Tibial artery (tissue), 4 donors: ENCODE measurements at places on chromosomes 13 and 19.
A peak's percentile ranks its signal among the peaks of the same experiment; 100 is the strongest.

DNA sequence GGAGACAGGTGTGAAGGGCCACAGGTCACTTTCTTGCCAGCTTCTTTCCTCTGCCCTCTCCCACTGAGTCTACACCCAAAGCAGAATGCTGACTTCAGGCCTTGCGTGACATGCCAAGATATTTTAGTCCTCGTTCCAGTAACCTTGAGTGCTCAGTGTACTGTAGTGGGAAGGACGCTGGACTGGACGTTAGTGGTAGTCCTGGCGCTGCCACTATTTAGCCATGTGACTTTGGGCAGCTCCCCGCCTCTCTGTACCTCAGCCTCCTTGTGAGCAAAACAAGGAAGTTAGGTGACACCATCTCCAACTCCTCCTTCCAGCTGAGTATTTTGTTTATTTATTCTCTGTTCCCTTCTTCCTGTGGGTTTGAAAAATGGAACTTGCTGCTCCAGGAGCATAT is 86.1 kb downstream of the FRY start:
- peak; percentile 65 for DNase-seq

DNA sequence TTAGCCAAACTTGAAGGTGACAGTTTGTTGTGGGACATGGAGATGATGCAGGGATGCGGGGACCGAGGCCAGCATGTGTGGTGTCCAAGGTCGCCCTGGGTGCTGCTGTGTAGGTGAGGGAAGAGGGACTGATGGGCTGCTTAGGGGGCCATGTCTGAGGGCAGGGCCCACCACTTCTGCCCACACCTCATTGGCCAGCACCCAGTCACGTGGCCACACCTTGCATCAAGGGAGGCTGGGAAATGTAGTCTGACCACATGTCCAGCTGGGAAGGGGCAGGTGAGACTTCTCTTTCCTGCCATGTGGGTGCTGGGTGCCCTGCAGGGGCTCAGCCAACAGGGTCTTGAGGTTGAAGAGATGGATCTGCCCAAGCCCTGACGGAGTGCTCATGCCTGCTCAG is 88.9 kb downstream of the KDM4B start:
- no peak for DNase-seq

- DNase-seq, result peak; percentile 71
These were observed 208.0 kb downstream of the DLEU7 start for GRCh38 chr13:50635504-50635903.

DNA sequence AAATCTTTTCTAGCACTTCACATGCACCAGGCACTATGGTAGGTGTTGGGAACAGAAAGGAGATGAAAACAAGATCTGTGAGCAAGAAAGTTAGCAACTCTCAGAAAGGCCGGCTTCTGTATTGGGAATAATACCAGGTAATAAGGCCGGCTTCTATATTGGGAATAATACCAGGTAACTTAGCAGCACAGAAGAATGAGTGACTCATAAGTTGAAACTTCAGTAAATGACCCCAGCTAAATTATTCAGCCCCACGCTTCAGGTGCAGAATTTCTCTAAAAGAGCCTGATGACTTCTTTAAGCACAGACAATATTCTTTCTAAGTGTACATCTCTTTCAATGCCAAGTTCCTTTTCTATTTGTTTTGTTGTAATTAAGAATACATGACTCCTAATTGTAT is 151.3 kb downstream of the MYO16 start:
- no peak for DNase-seq

DNA sequence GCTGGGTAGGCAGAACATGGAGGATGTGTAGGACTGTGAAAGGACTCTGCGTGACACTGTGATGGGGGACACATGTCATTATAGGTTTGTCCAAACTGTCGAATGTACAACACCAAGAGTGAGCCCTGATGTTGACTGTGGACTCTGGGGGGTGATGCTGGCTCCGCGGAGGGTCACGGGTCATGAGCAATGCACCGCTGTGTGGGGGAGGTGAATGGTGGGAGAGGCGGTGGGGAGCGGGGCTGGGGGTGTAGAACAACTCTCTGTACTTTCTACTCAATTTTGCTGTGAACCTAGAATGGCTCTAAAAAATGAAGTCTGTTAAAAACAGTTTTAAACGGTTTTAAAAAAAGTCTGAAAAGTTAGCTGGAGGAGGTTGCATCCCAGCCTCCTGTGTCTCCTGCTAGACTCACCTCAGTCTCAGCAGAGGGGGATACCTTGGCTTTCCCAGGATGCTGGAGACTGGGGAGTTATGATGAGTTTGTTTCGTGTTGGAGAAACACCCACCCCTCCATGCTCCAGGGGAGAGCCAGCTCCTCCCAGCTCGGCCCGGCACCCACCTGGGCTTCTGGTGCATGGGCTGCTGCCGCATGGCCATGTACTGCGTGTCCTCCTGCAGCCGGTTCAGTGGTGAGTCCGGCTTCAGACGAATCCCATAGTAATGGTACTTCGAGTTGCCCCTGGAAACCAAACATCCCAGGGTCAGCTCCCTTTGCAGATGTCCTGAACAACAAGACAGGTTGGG is 34.7 kb upstream of the RANBP3 start:
- DNase-seq, result no peak

DNA sequence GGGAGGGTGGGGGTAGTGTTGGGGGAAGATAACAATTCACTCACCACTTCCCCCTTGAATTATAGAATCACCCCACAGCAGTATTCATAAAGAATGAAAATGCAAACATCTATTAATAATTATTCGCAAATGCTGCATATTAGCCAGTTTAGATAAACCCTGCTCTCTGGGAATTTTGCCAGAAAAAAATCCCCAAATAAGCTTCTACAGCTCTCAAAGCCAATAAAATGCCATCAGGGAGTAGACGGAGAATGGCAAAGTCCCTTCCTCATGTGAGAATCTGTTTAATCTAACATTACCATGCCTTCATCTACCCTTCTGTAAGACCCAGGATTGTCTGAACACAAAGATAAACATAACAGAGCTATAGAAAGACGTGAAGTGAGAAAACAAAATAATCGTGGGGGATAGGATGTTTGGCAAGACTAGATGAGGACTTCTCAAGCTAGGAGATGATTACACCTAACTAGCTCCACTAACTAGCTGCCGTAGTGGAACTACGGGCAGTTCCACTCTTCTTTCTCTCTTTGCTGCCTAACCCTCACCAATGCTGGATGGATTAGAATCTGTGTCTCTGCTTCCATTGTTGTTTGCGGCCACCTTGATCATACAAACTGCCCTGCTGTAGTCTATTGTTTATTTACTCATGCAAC is 32.4 kb upstream of the CACNA1A start:
- no peak for DNase-seq

GRCh38 chr13:24004971-24005370 is 107.7 kb upstream of the C1QTNF9B start:
- DNase-seq, result no peak

DNA sequence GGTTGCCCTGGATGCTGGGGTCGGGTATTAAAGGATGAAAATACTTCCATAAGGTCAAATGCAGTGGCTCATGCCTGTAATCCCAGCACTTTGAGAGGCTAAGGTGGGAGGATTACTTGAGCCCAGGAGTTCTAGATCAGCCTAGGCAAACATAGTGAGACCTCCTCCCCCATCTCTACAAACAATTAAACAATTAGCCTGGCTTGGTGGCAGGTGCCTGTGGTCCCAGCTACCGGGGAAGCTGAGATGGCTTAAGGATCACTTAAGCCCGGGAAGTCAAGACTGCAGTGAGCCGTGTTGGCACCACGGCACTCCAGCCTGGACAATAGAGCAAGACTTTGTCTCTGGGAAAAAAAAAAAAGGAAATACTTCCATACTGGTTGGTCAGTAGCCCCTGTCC is 1.5 kb downstream of the KLK11 start:
- no peak for DNase-seq

- DNase-seq, result no peak
These were observed 93.9 kb downstream of the COL4A2 start for GRCh38 chr13:110400786-110401533.

DNA sequence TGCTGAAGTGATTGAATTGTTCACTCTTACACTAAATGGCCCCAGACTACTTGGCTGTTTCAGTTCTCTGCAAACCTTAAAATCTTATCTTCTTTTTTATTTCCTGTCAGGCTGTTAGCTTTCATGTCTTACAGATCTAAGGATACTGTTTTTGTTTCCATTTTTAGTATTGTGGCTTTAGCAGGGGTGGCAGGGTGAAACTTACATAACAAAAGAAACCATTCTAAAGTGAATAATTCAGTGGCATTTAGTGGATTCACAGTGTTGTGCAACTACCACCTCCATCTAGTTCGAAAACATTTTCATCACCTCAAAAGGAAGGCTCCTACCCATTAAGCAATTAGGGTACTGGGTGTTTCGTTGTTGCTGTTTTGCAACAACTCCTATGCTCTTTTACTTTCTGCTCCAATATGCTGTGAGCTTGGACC is 19.8 kb downstream of the TMEM272 start:
- DNase-seq, result no peak

- DNase-seq, result no peak
These were observed 254.7 kb downstream of the KLF12 start for GRCh38 chr13:73879346-73880015.

- peak; percentile 66 for DNase-seq
These were observed 4.2 kb downstream of the LTBP4 start for GRCh38 chr19:40605216-40605971.

GRCh38 chr13:109376936-109377335 is 409.4 kb downstream of the IRS2 start:
- DNase-seq, result no peak

DNA sequence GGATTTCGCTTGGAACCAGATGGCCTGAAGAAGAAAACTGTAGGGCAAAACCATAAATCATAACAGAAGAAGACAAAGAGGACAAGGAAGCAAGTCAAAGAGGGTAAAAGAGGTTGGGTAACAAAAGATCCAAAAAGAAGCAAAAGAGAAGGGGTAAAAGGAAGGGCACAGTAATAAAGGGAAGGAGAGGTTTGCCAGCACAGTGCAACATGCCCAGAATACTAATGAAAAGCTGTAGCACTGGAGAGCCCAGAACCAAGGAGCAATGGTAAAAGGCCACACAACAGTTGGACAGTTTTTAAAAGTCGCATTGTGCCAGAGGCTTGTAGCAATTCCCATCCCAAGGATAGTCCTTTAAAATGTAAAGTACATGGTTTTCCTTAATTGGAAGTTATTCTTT is 506.6 kb downstream of the PCDH9 start:
- DNase-seq, result no peak

DNA sequence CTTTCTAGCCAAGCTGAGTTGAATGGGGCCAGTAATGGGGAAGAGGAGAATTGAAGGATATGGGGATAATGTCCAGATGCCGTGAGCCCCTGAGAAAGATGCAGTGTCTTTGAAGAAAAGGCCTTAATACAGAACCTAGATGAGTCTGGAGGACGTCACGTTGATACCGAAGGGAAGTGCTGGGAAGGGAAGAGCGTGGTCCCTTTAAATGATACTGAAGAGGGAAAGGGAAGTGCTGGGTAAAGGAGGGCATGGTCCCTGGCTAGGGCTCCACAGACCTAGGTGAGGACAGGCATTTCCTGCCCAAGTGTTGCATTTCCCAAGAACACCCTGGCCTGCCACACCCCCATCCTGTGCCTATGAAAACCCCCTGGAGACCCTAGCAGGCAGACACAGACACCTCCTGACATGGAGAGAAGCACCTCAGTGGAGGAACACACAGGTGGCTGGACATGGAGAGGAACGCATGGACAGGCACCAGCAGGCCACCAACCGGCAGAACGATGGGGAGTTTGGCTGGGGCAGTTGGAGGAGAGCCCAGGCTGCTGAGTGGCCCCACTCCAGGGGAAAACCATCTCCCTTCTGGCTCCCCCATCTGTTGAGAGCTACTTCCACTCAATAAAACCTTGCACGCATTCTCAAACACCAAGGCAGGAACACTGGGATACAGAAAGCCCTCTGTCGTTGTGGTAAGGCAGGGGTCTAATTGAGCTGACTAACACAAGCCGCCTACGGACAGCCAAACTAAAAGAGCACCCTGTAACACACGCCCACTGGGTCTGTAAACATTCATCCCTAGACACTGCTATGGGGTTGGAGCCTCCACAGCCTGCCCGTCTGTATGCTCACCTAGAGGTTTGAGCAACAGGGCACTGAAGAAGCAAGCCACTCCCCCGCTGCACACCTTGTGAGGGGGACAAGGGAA is 34.9 kb upstream of the POMP start:
- no peak for DNase-seq

GRCh38 chr13:80755910-80756309 is 415.0 kb upstream of the SPRY2 start:
- no peak for DNase-seq

GRCh38 chr19:12721656-12722565 is 1.8 kb downstream of the TNPO2 start:
- peak; percentile 88 for DNase-seq
